ENCODE measurements at places on chromosomes 1 and 21.

- DNase-seq = no peak
Measured at GRCh38 chr1:98364544-98364943, 297.0 kb upstream of the SNX7 start.

GRCh38 chr1:37174341-37174740 lies 140.0 kb upstream of the GRIK3 start:
- no peak for DNase-seq

DNA sequence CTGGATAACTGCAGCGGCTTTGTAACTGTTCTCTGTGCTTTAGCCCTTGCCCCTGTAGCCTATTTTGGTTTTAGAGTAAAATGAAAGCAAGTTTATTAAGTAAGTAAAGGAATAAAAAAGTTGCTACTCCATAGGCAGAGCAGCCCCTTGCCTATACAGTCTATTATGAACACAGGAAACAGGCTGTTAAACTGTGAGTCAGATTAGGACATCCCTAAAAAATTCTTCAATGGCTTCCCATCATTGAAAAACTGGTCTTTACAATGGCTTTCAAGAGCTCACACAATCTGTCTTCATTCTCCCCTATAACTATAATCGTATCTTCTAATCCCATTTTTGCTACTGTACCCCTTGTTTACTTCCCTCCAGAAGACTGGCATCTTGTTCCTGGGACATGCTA lies 43.0 kb downstream of the ATG4C start:
- no peak for DNase-seq

DNA sequence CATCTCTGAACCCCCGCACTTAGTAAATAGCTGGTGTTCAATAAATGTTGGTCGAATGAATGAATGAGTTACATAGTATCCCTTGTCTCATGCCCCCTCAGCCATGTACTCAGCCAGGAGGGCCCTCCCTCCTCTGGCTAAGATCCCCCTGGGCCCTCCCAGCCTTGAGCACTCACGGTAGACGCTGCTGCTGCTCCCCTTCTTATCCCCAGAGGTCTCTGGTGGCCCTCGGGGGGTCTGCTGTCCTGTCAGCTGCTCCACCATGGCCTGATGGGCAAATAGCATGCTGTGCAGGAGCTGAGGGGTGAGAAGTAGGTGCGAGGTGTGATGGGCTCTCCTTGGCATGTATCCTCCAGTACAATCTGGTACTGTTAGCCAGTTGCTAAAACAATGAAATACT lies 1.9 kb downstream of the ETV3L start:
- no peak for DNase-seq

GRCh38 chr21:25898671-25899070 lies 163.9 kb downstream of the GABPA start:
- DNase-seq = no peak

DNA sequence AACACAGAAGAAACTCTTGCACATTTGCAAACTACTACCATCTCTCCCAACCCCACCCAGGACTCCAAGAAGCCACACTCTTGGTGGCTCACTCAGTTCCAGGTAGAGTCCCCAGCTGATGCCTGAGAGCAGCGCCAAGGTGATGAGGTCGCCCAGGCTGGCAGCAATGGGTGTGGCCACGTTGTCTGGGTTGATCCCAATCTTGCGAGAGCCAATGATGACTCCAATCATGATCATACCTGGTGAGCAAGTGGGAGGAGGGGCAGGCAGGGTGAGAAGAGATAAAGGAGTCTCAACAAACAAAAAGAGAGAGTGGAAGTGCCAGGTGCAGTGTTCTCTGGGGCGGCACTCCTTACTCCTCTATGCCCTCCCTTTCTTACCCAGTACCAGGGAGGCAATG lies 14.4 kb downstream of the SLC41A1 start:
- no peak for DNase-seq

- no peak for DNase-seq
Measured at GRCh38 chr21:17539323-17539722, 26.5 kb downstream of the CXADR start.

DNA sequence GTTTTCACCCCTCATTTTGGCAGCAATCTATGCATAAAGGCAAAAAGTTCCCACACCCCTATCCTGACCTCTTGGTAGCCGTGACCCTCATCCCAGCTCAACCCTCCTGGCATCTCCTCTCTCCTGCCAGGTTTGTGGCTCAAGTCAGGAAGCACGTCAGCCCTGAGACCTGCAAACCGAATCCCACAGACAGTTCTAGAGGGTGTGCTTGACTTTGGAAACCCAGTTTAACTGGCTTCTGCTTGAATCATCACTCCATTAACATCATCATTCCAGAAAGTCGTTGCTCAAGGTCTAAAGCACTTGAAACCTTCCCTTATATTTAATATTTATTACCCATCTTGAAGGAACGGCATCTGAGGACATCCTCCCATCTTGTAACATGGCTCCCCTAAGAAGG lies 133.4 kb upstream of the ERG start:
- no peak for DNase-seq
